ENCODE measurements at places on chromosomes 6 and 20. TPM values are rescaled to one million over a fixed set of nuclear protein-coding genes. Genes with fewer than 3 reads are reported as not detected.

Gene SNAP25
- polyA plus RNA-seq: 12.4 TPM

Gene WFDC10B
- not detected for polyA plus RNA-seq

Gene BPIFB2
- polyA plus RNA-seq: not detected

Gene TGM2
- 86.0 TPM for polyA plus RNA-seq

Measured in right lung (tissue), 10 donors.